ENCODE measurements at places on chromosomes 4 and X.

DNA sequence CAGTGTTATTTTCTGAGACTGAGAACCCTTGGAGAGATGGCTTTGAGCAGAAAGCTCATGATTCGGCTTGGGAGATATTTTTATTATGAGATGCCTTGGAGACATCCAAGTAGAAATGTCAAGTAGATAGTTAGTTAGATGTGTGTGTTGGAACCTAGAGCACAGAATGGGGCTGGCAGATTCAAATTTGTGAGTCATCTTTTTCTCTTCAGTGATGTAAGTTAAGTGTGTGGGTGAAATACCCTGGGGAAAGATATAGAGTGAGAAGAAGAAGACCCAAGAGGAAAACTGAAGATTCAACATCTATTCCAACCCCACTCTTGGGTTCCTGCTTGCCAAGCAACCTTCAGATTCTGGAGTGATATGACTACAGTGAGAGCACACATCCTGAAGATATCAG, 580.8 kb upstream of the AMOT start:
- no peak for DNase-seq

GRCh38 chrX:128800138-128800537, 723.2 kb downstream of the SMARCA1 start:
- no peak for DNase-seq

DNA sequence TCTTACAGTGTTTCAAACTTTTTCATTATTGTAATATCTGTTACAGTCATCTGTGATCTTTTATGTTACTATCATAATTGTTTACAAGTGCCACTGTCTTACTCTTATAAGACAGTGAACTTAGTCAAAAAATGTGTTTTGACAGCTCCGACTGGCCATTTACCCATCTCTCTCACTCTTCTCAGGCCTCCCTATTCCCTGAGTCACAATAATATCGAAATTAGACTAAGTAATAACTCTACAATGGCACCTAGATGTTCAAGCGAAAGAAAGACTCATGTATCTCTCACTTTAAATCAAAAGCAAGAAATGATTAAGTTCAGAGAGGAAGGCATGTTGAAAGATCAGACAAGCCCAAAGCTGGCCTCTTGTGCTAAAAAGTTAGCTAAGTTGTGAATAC, 184.2 kb downstream of the CDS1 start:
- no peak for DNase-seq

- no peak for DNase-seq
Observed at GRCh38 chr4:168188754-168189153, 96.4 kb downstream of the ANXA10 start.

DNA sequence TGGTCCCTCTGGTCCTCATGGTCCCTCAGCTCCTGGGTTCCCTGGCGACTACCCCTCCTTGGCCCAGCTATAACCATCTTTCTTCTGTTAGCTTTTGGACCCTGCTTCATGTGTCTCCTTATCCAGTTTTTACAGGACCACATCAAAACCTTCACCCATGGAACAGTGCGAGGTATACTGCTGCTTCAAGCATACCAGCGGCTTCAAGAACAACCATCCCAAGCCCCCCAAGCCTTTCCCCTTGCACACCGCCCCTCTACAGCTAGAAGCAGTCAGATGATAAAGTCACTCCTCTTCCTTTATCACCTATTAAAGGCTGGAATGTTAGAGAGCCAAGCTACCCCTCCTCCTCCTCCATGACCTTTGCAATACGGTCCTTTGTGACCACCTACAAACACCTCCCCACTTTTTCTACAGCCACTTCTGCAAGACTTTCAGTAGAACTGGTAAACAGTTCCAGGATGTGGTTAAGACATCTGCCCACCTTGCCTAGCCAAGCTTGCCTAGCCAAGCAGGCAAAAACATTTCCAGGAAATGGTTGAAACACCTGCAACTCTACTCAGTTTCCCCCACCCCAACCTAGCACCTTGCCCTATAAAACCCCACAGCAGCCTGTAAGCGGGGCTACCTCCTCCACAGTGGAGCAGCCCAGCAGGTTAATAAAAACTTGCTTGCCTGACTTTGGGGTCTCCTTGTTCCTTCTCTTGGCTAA, 125.7 kb downstream of the ZC4H2 start:
- no peak for DNase-seq

DNA sequence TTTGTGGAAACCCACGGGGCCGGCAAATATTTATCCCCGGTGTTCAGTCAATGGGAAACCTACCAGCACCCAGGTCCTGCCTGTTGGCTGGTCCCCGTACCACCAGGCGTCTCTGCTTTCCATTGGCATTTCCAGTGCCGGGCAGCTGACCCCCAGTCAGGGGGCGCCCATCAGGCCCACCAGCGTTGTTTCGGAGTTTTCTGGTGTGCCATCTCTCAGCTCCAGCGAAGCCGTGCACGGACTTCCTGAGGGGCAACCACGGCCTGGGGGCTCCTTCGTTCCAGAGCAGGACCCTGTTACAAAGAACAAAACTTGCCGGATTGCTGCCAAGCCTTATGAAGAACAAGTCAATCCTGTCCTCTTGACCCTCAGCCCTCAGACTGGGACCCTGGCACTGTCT, 32.7 kb downstream of the BCORL1 start:
- no peak for DNase-seq

DNA sequence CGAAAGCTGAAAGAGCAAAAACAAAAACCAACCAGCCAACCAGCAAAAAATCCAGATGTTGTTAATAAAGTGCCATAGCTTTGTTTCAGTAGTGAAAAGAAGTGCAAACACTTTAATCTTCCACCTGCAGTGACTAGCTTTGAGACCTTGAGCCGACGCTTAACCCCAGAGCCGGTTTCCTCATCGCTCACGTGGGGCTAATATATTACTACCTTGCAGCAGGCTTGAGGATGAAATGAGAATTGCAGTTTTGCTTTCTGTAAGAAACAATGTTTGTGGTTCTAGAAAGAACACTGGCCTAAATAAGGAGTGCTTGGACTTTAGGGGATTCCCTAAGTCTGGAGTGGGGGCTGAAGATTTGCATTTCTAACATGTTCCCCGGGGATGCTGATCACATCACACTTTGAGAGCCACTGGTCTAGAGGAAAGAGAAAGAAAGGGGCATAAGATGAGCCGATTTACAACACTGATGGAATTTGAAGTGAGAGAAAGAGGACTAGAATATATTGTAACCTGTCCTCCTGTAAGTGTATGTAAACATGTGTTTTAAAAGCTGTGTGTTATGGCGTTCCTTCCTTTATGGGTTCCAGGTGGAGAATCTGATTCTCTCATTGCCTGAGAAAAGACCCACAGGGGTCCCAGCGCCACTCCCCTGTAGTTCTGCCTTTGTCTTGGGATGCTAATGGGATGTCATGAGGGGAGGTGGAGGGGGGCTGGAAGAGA, 1.4 kb downstream of the FGF2 start:
- no peak for DNase-seq

GRCh38 chr4:899556-899906, 32.6 kb downstream of the GAK start:
- DNase-seq = no peak

GRCh38 chrX:9486786-9487387, 22.0 kb downstream of the TBL1X start:
- no peak for DNase-seq

Measured in AML-193 (cell line).